Stimulated activated naive CD4-positive, alpha-beta T cell treated with Interleukin-2 at 50 U/mL for 16 hours (primary cell): ENCODE measurements at places on chromosomes 1 and 21.

- DNase-seq = no peak
Measured at GRCh38 chr1:39892601-39893595, 8.8 kb downstream of the MYCL start.

DNA sequence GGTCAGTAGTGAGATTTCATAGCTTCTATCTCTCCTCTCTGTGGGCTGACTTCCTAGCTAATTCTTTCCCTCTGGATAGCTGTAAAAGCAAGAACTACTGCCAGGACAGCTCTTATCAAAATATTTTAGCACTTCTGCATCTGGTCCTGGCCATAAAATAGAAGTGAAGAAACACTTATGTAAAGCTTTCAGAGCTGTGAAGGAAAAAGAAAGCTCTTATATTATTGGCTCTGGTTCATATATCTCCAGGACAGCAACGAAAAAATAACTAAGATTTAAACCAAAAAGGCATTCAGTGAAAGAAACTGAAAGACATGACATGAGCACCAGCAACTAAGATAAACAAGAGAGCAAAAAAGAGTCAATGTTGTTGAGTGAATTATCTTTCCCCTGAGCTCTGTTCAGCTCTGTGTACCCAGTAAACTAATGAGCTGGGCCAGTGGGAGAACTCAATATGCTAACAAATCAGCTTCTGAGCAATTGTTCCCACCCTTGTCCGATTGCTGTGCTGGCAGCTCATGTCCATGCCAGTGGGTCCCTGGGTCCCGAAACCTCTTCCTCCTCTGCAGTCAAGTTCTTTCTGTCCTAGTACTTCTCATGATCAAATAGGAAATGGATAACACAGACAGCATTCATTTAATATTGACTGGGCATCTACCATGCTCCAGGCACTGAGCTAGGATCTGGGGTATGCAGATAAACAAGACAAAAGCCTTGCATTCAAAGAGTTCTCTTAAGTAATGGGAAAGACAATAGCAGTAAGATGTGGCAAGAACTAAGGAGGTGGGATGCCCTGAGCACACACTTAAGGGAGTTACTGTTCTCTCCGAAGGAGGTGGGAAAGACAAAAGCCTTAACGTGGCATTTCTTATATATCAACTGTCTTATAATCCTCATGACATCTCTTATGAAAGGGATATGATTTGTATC, 45.3 kb upstream of the MAN1A2 start:
- no peak for DNase-seq

DNA sequence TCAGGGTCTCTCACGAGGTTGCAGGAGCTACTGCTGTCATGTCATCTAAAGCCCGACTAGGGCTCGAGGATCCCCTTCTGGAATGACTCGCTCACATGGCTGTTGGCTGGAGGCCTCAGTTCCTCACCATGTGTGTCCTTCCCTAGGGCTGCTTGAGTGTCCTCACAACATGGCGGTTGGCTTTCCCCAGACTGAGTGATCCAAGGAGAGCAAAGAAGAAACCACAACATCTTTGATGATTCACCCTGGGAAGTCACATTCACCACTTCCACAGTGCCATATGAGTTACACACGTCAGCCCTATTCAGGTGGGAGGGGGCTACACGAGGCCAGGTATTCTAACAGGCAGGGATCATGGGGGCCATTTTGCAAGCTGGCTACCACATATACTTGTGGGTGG, 64.9 kb downstream of the FHAD1 start:
- DNase-seq = no peak

DNA sequence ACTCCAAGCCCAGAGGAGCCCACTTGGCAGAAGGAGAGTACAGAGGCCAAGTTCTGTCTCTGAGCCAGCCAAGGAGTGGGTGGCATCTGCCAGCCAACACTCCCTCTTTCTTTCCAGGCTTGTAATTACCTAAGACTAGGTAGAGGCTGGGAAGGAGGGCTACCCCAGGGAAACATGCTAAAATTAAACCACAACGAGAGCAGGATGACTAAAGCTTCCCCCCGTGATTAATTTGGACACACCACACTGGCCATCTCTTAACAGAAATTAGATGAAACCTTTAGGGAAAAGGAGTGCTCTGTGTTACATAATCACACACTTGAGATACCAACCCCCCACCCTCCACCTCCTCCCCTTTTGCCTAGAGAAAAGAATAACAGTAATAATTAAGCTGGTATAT, 102.1 kb upstream of the ZC3H12A start:
- DNase-seq = no peak

DNA sequence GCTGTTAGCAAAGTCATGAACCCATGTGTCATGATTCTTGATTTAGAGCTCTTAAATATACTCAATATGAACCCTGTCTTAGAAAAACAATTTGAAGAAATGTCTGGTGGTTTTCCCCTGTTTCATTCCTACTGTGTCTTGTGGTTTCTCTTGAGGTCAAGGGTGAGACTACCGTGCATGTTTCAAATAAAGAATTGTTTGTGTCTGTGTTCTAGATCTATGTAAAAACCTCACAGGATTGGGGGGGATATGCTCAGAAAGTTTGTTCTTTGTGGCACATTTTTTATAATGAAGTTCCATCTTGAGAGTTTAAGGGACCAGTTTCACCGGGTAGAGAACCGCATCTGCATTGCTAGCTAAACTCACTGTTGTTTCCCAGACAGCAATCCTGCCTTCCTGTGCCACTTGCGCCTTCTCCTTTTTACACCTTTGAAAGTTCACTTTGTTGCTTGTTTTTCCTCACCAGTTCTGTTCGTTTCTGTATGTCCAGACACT, 30.9 kb upstream of the CACYBP start:
- no peak for DNase-seq

- DNase-seq = no peak
Measured at GRCh38 chr1:33399375-33399774, 31.5 kb downstream of the PHC2 start.

GRCh38 chr1:37931102-37931360, 15.8 kb downstream of the INPP5B start:
- peak; percentile 10 for DNase-seq

DNA sequence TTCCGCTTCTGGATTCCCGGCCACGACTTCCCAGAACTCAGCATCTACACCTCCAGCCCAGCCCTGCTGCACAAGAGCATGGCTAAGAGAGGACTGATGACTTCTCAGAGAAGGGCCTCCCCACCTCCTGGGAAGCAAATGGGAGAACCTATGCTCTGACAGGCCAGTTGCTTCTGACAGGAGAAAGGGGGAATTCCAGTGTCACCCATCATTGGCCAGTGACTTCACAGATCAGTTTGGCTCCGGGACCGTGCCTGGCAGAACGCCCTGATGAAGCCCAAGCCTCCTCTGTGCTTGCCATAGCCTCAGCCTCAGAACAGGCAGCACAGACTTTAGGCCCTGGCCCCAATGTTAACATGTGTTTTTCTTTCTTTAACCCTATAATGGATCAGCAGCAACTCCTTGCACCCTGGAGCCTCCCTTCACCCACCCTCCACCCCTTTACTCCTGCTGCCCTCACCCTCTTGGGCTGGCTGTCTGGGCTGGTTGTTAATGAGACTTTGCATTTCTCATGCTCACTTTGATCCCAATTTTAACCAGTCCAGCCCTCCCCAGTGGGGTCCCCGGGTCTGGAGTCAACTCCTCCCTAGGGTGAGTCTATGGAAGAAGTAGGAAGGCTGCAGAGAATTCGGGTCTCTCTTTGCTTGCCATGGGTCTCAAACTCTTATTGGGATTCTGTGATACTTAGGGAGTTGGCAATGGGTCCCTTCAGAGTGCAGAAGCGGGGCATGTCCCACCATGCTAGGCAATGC, 42.7 kb upstream of the SLC30A1 start:
- no peak for DNase-seq

GRCh38 chr1:3530086-3530925, 75.8 kb downstream of the ARHGEF16 start:
- no peak for DNase-seq

DNA sequence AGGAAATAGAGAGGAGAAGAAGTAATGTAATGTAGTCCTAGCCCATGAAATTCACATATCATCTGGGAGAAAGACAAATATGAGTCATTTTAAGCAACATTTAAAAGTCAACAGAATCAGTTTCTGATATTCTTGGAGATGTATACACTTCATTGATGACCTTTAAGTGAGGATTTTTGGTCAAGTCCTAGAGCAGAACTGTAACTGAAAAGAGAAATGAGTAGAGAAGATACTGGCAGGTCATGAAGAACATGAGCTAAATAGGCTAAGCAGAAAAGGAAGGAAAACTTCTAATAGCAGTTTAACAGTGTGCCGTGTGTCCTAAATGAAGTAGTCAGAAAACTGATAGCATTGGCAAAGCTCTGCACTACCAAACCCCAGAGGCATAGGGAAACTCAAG, 4.6 kb downstream of the ZFP69B start:
- DNase-seq = no peak

DNA sequence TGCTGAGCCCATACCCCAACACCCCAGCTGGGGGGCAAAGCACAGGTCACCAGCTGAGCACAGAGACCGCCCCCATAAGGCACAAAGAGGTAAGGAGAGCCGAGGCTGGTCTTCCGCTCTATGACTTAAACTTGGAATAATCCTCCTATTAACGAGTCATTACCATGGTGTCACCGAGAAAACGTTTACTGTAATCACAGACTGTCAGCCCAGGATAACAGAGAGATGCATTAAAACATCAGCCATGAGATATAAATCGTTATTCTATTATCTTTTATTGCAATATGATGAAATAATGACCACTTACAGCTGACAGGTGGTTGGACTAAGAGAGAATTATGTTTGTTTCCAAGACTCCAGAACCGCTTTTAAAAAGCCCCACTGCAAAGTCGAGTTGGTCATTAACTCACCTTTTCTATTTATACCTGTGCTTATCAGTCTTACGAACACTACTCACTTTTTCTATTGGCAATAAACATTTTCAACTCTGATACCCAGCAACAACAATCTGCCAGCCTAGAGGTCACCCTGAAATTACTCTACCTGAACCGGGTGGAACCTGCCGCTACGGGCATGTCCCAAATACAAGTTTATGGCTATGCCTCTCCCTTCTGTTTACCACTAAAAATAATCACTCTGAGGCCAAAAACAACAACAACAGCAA, 21.5 kb downstream of the NPHP4 start:
- DNase-seq = no peak

DNA sequence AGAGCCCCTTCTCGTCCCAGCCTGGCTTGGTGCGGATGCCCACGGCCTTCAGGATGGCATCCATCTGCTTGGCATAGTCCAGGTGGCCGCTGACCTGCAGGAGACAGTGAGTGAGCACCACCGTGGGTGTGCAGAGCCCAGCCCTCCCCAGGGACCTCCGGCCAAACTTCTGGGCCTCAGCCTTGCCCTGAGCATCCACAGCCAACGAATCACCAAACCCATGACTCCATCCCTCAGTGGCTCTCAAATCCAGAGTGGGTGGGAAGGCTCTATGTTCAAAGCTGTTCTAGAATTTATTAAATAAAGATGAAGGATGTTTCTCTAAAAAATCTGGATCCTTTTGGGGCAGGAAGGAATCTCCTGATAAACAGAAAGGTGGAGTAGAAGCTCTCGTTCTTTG, 18.7 kb downstream of the HTR6 start:
- no peak for DNase-seq

- DNase-seq = peak; percentile 59
Measured at GRCh38 chr1:152479792-152480595, 30.6 kb upstream of the LCE5A start.

- DNase-seq = no peak
Measured at GRCh38 chr1:232011961-232012360, 385.4 kb downstream of the DISC1 start.

GRCh38 chr1:84299536-84300170, 1.9 kb upstream of the SAMD13 start:
- DNase-seq = no peak
